Effector CD8-positive, alpha-beta T cell (primary cell): ENCODE measurements at places on chromosomes 5 and 9.

DNA sequence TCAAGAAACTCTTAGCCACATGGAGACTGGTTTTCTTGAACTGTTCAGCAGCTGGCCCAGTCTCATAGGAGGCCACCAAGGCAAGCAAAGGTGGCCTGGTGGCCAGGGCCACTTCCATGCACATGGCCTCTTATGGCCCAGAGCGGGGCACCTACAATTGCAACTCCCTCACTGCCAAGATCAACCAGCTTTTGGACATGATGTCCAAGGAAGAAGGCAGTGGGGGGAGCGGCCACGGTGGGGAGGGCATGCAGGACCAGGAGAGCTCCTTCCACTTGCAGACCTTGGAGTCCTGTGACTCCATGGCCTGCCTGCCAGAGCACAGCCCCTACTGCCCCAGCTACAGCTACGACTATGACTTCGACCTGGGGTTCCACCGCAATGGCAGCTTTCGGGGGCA lies 398.9 kb upstream of the PTPRD start:
- no peak for DNase-seq

GRCh38 chr5:168059131-168059530 lies 232.3 kb upstream of the WWC1 start:
- DNase-seq: no peak

DNA sequence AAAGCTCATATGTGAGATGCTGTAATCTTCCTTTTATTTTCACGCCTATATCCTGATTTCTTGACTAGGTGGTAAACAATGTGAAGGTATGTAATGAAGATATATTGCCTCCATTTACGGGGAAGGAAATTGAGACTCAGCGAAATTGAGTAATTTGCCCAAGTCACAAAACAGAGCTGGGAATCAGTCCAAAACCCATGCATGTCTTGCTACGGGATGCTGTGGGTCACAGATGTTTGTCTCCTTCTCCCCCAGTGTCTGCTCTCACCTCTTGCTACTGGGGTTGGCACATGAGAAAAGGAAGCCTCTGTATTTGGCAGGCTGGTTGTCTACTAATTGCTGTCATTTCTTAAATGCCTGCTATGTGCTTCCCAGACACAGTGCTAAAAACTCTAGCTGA lies 53.7 kb upstream of the TEX48 start:
- DNase-seq: no peak

DNA sequence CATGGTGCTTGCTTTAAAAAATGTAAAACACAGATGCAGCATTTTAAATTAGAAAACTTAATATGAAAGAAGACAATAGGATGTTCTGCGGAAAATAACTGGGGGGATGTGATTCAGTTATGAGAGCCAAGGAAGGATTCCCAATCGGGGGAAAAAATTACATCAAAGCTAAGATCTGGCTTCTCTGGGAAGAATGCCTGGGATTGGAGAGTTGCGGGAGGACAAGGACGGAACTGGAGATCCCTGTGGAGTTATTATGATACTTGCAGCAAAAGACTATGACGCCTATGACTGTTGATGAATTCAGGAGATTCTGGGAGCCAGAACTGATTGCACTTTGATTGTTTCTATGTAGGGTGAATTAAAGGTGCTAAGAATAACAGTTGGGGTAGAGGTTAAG lies 24.6 kb downstream of the MTX3 start:
- DNase-seq: no peak

DNA sequence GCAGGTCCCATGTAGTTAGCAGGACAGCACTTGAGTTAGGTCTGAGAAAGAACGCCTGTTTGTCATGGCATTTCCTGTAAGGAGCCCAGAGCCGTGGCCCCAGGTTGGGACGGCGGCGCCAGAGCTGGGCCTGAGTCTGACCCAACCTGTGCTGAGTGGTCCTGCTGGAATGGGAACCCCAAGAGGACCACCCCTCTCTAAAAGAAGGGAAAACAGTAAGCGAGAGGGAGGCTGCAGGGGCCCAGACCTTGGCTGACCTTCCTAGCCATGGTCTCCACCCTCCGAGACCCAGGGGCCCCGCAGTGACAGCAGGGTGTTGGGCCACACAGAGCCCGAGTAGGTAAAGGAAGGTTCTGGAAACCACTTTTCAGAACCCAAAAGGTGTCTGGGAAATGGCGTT lies 1.8 kb upstream of the LRRC14B start:
- DNase-seq: no peak

- DNase-seq: no peak
These were observed 122.8 kb downstream of the STARD4 start for GRCh38 chr5:111389390-111390082.

GRCh38 chr9:99259231-99259918 lies 37.3 kb downstream of the SEC61B start:
- no peak for DNase-seq

- no peak for DNase-seq
These were observed 114.1 kb upstream of the RIOK2 start for GRCh38 chr5:97297063-97297703.

DNA sequence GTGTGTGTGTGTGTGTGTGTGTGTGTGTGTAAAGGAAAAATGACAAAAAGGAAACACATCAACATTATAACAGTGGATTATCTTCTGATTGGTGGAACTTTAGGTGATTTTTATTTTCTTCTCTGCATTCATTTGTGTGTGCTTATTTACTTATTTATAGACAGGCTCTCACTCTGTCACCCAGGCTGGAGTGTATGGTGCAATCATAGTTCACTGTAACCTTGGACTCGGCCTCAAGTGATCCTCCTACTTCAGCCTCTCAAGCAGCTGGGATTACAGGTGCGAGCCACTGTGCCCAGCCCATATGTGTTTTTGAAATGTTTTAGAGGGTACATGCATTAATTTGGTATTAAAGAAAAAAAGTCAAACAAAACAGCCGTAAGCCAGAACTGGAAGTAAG lies 39.1 kb downstream of the FAT2 start:
- no peak for DNase-seq

DNA sequence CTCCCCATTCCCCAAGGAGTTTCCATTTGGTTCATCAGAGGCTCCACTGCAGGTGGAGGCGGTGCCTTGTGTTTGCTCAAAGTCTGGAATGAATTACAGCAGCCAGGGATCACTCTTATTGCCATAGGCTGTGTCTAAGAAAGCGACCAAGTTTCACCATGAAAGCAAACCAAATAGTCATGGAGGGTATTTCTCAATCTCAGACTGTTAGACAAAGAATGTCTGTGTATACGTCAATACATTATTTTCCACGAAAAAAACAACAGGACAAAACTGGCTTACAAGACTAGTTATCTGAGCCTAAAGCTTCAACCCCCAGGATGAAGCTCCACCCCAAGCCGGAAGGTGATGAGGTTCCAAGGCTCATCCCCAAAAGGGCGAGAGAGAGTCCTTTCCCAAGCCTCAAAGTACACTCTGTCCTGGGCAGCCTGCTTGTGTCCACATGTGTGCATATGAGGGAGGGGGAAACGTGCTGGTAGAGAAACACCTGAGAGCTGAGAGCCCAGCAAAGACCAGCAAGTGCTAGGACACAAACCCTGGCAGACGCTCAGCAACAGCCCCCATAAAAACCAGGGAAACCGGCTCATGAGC lies 4.3 kb downstream of the B4GALT1 start:
- no peak for DNase-seq

DNA sequence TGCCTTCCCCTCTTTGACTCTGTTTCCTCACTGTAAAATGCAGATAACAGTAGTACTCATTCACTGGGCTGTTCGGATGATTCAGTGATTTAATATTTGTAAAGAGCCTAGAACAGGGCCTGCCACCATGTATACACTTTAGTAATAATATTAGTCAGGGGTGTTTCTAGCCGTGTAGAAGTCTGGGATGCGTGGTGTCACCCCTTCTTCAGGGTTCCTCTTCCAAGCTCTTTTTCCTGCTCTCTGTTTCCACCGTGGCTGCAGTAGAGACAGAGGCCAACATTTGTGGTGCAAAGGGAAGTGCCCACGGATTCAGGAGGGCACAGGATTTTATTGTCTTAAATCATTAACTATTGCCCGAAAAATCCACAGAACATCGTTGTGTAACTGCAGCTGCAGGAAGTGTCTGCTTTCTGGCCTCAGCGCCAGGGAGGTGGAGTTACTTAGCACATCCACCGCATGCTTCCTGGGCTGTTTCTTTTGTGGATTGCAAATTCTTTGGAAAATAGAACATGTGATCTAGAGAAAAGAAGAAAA lies 61.7 kb downstream of the TRIO start:
- DNase-seq: no peak

GRCh38 chr9:129498451-129499384 lies 122.2 kb downstream of the C9orf50 start:
- DNase-seq: no peak

GRCh38 chr5:91177085-91177484 lies 206.0 kb downstream of the ARRDC3 start:
- no peak for DNase-seq

DNA sequence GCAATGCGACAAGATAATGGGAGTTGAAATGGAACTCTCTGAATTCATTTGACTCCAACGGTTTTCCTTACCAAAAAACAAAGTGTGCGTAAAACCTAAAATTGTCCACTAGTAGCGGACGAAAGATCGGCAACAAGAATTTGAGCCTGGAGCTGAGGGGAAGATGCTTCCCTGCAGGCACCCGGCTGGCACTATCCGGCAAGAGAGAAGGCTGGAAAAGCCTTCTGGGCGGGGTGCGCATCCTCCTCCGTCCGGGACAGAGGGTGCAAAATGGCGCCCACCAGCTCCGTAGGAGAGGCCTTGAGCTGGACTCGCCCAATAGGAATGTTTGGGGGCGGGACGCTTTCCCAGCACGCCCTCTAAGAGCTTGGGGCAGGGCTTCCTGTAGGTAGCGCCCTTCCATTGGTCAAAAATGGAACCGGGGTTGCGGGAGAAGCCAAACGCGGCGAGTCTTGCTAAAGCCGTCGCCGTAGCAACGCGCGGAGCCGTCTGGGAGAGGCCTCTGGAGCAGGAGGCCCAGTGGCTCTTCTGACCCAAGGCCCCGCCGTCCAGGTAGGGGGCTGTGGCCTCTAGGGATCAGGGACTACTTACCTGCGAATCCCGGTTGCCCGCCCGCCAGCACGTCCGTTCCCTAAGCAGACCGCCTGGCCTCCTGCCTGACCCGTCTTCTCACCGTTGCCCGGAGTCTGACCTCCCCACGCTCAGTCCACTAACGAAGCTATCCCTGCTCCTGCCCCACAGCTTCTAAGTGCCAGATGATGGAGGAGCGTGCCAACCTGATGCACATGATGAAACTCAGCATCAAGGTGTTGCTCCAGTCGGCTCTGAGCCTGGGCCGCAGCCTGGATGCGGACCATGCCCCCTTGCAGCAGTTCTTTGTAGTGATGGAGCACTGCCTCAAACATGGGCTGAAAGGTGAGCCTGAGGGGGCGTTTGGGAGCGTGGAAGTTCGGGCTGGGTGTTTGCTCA lies 9.2 kb downstream of the RUFY1 start:
- DNase-seq: peak; percentile 89

DNA sequence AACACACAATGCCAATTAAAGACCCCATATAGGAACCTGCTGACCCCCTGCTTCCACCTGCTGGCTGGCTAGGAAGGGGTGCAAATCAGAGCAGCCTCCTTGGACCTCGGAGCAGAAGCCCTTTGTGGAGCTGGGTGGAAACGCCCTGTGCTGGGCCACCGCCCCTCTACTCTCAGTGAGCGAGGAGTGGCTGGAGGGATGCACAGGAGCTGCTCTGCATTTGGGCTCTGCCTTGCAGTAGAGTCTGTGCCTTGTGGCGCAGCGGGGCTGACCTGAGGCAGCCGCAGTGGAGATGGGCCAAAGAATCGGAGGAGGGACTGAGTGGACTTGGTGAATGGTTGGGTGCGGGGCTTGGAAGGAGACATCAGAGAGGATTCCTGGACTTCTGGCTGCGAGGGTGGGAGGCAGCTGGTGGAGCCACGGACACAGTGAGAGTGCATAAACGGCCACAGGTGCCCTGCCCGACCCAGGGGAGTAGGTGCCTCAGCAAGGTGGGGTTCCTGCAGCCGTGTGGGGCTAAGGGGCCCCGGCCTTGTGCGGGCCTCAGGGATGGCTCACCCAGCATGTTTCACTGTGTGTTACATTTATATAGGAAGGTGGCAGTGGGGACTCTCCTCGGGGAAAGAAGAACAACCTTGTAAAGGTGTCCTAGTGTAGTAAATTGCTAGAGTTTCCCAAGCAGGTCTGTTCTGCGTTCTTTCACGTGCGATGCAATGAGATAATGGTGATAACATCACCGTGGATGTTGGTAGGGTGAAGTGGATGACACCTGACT lies 14.1 kb upstream of the IRX4 start:
- DNase-seq: no peak

- no peak for DNase-seq
These were observed 62.2 kb downstream of the IPPK start for GRCh38 chr9:92607773-92608172.

GRCh38 chr5:125717209-125717608 lies 706.0 kb upstream of the GRAMD2B start:
- no peak for DNase-seq

GRCh38 chr5:136186796-136187195 lies 6.2 kb downstream of the SMIM32 start:
- DNase-seq: no peak
